ENCODE measurements at places on chromosomes 7 and 10.
A peak's percentile ranks its signal among the peaks of the same experiment; 100 is the strongest.

GRCh38 chr7:102433219-102434038 is at the start of gene ORAI2:
ORAI2 (plus strand) TSS chr7:102433575; CDS start chr7:102438957, 5,382 bp downstream.
- DNase-seq, result peak; percentile 82

- DNase-seq, result no peak
These were observed 654.0 kb downstream of the SDK1 start for GRCh38 chr7:3955026-3955425.

- no peak for DNase-seq
These were observed 19.8 kb downstream of the CDK1 start for GRCh38 chr10:60798031-60798430.

DNA sequence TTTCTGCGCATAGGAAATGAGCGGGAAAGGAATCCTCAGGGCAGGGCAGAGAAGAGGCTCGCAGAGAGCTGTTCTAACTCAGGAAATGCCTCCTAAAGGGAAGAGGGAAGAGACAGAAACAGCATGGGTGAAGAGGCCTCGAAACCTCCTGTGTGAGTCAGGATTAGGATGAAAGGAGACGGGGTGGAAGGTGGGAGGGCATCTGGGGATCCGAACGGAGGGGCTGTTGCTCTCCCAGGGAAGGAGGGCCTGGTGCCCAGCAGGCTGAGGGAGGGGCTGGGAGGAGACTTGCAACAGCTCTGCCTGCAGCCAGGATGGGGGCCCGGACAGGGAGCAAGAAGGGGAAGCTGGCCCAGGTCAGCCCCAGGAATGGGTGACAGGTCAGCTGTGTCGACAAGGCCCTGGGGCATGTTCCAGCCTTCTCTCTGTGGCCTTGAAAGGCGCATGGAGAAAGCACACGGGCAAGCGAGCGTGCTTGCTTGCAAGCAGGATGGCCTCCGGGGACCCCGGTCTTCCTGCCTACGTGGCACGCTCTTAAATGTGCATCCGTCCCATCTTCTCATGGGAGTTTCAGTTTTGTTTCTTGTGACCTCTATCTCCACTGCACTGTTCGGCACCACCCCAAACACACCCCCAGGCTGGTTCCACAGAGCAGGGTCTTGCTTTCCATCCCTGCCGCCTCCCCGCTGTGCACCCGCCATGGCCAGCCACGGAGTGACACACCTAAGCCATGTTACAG is 63.5 kb downstream of the HIPK2 start:
- no peak for DNase-seq

GRCh38 chr7:5625938-5626337 is 155.5 kb downstream of the RNF216 start:
- no peak for DNase-seq

GRCh38 chr7:30896783-30897637 is 14.6 kb upstream of the AQP1 start:
- peak; percentile 64 for DNase-seq

- DNase-seq, result no peak
These were observed 70.8 kb upstream of the ASAH2 start for GRCh38 chr10:50322077-50322476.

DNA sequence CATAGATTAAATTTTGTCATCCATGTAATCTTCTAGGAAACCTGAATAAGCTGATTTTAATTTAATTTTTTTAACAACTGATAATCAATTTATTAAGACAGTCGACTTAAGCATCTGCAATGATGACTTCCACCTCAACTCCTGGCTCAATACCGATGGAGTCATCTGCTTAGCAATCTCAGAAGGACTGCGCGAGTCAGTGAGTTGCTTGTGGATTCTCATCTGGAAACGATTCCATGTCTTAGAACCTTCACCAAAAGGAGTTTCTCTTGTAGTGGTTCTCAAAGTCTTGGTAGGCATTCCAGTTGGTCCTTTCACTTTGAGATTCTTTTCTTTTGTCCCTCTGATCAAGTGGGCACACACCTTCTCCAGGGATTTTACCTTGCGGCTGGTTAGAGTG is 85.5 kb downstream of the XRCC2 start:
- DNase-seq, result no peak

DNA sequence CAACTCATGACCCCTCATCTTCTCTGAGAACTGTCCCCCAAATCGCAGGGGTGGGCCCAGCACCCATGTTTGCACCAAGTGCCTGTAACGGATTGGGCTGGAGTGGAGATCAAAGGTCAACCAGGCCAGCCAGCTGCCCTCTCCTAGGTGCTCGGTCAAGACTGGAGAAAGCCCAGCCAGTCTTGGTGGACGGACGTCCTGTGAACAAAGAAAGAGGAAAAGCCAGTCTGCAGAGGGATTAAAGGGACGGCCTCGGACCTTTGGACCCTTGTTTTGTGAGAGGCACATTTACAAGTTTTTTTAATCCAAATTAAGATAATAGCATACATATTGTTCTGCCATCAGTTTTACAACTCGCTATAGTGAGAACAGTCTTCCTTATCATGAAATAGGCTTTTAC is 31.7 kb upstream of the GALNTL5 start:
- peak; percentile 81 for DNase-seq

DNA sequence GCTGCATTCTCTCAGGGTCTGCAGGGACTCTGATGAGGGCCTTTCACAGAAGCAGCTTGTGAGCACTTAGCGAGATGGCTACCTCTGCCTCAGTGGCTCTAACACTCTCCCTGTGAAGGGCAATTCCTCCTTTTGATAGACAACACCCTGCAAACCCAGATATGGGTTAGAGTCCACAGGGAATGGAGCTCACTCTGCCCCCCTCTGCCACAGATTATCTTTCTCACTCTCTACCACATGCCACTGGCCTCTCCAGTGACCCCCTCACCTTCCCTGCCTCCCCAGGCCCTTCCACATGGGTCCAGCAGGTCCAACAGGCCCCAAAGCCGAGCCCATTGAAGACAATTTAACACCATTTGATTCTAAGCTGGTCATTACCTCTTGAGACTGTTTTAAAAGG is 72.1 kb downstream of the CCDC3 start:
- no peak for DNase-seq

- DNase-seq, result no peak
These were observed 303.3 kb upstream of the ETV1 start for GRCh38 chr7:14292737-14293136.

GRCh38 chr7:96315125-96315512 is 6.8 kb downstream of the SLC25A13 start:
- no peak for DNase-seq

GRCh38 chr7:36344622-36345021 is 45.0 kb upstream of the ANLN start:
- DNase-seq, result no peak

DNA sequence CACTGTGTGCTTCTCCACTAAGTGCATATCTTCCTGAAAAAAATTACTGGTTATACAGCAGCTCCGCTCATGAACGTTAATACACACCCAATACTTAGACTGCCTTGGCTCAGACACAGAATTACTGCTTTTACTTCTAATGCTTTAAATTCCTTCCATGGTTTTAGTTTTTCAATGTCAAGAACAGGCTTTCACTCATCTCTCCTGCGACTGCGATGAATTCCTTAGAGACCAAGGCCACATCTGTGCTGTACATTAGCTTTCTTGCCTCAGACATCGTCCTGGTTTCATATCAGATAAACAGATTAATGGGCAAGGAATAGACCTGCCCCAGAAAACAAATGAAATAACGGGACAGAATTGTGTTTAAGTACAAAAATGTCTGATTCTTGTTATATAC is 120.2 kb downstream of the CYP26A1 start:
- DNase-seq, result no peak

DNA sequence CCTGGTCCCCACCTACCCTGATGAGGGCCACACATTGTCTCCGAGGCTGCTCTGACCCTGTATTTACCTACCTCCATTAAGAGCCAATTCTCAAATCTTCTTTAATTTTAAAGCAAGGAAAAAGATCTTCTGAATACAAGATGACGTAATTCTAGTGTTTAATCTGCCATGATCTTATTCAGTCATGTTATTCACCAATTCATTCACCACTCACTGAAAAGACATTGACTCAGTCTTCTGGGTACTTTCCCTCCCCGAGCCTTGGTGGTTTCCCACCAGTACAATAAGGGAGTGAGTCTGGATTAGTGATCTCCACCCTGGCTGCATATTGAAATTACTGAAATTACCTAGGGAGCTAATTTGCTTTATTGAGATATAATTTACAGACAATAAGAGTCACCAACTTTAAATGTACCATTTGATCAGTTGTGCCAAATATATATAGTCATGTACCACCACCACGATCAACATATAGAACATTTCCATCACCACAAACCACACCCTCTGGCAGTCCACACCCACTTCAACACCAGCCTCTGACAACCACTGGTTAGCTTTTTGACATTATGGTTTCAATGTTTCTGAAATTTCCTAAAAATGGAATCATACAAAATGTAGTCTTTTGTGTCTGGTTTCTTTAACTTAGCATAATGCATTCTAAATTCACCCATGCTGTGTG is 117.5 kb upstream of the UNC5B start:
- no peak for DNase-seq

DNA sequence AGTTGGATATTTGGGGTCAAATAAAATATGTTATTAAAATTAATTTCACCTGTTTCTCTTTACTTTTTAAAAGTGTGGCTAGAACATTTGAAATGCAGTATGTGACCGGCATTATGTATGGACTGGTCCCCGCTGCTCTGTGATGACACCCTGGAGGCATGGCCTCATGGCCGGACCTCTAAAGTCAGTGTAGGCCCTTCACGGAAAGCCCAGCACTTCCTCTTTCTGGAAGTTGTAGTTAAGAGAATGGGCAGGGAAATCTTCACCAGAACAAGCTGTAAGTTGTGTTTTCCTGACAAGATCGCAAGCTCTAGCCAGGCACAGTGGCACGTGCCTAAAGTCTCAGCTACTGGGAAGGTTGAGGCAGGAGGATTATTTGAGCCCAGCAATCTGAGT is 38.3 kb upstream of the SRGN start:
- DNase-seq, result no peak

- peak; percentile 63 for DNase-seq
These were observed 27.1 kb downstream of the OGDH start for GRCh38 chr7:44633254-44634186.

- peak; percentile 52 for DNase-seq
These were observed 184.5 kb downstream of the TRIL start for GRCh38 chr7:28773423-28774145.

DNA sequence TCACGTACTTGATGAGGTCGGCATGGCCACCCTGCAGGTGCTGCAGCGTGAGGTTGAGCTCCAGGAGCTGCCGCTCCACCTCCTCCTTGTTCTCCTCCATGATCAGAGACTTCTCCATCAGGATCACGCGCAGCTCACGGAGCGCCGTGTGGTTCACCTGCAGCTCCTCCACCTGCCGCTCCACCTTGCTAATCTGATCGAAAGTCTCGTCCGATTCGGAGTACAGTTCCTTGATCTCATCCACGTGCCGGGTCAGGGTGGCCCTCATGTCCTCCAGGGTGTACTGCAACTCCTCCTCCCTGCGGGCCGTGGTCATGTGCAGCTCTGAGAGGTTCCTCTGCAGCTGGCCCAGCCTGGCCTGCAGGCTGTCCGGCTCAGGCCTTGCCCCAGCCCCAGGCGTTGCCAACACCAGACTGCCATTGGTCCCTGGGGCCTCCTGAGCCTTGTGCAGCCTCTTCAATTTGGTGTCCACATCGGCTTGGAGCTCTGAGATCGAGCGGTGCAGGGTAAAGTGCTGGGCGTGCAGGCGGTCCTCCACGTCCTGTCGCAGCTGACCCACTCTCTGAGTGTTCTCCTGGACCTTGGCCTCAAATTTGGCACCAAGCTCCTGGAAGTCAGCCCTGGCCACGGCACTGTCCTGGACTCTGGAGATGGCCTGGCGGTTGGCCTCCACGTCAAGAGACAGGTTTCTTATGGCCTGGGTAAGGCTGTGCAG is 13.9 kb downstream of the MMRN2 start:
- peak; percentile 16 for DNase-seq

DNA sequence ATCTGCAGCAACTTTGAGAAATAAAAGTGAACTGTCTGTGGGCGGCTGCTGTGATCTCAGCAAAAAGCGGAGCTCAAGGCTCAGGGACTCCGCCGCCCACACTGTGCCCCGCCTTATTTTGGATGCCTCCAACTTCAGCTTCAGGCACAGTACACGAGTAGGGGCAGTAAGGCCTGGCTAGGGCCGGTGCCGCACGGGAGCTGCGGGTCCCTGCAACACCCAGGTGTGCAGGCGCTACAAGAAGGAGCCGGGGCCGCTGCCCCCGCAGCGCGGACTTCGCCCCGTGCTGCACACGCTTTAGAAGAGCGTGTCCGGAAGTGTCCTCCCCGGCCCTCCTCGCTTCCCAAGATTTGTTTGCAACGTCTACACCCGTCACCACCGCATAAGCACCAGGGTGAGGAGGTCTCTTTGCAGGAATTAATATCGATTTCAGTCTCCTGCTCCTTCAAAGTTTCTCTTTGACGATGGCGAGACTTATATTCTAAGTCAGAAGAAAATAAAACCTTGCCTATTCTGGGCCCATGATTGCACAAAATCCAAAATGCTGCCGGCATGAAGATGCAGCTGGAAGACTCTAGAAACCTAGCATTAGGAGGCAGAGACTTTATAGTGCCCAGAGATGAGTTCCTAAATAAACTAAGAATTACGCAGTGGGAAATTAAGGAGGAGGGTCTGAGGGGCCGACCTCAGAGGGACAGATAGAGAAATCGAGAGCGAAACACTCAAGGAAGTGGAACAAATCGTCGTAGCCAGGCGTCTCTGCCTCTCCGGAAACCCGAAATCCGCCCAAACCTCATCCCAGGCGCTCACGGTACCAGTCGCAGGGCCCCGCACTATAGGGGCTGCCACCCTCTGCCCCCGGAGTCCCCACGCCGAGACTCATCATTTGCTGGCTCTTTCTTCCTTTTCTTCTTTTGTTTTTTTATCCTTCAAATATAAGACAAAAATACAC is 6.4 kb downstream of the VAX1 start:
- DNase-seq, result no peak

GRCh38 chr10:97222326-97222961 is 36.7 kb upstream of the SLIT1 start:
- no peak for DNase-seq

- DNase-seq, result peak; percentile 33
These were observed 7.8 kb downstream of the LIPM start for GRCh38 chr10:88810196-88810961.

GRCh38 chr7:111927353-111928019 is 278.7 kb downstream of the DOCK4 start:
- DNase-seq, result no peak

GRCh38 chr10:77315496-77316129 is 322.0 kb downstream of the KCNMA1 start:
- DNase-seq, result no peak

- no peak for DNase-seq
These were observed 28.7 kb downstream of the PRF1 start for GRCh38 chr10:70573599-70574506.

- DNase-seq, result no peak
These were observed 7.0 kb upstream of the PANK1 start for GRCh38 chr10:89651916-89652573.

DNA sequence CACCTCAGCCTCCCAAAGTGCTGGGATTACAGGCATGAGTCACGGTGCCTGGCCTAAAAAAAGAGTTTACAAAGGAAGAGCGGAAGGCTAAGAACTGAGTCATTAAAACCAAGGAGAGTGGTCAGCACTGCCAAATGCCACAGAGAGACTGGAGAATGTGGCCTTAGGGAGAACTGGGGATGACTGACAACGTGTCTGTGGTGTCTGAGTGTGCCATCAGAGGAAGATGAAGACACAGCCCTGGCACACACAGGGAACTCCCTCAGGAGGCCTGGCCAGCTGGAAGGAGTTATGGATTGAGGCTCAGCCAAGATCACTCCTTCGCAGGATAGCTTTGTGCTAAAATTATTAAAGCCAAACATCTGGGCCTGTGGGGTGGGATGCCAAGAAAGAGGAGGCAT is 3.9 kb upstream of the INA start:
- no peak for DNase-seq

GRCh38 chr10:118405928-118406327 is 63.8 kb upstream of the FAM204A start:
- no peak for DNase-seq

GRCh38 chr10:110410329-110411046 is 87.2 kb upstream of the DUSP5 start:
- peak; percentile 76 for DNase-seq

Data from colonic mucosa (tissue), 4 donors.